Cardiac fibroblast (primary cell): ENCODE measurements at places on chromosomes 2 and 18.

- peak; percentile 61 for DNase-seq
These were observed 82.7 kb downstream of the ORC4 start for GRCh38 chr2:147937744-147938349.

- DNase-seq: no peak
These were observed 8.6 kb upstream of the IL36A start for GRCh38 chr2:112996635-112997034.

DNA sequence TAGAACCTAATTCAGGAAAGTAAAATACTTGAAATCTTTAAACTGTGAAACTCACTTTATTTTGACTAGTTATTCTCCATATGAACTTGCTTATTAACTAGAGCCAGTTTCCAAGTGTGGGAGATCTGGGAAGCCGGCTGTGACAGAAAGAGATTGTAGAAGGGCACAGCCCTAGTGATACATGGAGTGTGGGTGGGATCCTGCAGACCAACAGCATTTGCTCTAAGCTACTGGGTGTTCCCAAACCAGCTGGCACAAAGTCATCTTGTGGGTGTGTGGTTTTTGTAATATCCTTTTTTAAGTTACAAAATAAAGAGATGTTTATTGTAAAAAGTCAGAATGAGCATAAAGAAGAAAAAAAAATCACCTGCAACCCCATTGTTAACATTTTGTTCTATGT is 3.4 kb downstream of the DUSP19 start:
- peak; percentile 56 for DNase-seq

GRCh38 chr2:68366083-68366560 is 1.0 kb downstream of the PLEK start:
- DNase-seq: no peak

- no peak for DNase-seq
These were observed 8.3 kb downstream of the TBR1 start for GRCh38 chr2:161424394-161424769.

GRCh38 chr18:9569178-9569577 is 45.2 kb downstream of the PPP4R1 start:
- no peak for DNase-seq

GRCh38 chr18:10559553-10560451 is 34.0 kb downstream of the NAPG start:
- DNase-seq: no peak

DNA sequence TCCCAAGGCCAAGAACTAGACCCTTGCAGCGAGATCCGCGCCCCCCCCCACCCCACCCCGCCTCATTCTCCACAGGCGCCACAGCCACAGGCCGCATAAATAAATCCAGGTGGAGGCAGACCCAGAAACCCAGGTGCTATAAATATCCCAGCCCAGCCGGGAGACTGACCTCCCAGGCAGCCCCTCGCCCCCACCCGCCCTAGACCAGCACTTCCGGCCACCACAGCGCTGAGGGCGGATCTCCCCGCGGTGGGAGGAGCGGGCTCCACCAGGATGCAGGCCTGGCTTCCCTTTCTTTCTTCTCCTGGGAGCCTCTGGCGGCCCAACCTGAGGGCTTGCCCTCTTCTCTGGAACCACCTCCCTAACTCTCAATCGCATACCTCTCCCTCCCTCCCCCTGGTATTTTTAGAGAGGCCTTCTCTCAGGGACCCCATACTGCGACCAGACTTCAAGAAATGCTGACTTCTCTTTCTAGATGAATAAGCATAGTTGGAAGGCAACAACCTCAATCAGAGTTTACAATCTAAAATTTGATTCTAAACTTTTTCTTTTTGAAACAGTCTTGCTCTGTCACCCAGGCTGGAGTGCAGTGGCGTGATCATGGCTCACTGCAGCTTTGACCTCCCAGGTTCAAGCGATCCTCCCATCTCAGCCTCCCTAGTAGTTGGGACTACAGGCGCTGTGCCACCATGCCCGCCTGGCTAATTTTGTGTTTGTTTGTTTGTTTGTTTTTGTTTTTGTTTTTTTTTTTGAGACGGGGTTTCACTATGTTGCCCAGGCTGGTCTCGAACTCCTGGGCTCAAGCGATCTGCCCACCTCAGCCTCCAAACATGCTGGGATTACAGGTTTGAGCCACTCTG is 55.0 kb downstream of the PKDCC start:
- DNase-seq: peak; percentile 38

GRCh38 chr18:13120983-13121441 is 97.5 kb upstream of the LDLRAD4 start:
- peak; percentile 60 for DNase-seq

DNA sequence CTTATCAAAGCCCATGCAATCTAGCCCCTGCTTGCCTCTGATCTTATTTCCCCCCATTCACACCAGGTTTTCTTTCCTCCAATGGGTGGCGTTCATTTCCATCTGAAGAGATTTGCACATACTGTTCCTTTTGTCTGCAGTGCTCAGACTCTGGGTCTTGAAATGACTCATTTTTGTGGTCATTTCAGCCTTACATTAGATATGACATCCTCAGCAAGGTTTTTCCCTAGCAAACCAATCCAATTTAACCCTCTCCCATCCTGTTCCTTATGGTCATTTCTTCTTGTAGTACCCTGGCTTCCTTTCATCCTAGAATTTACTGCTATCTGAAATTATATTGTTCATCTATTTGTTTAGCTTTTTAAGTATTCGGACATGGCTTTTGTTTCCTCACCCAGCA is 42.5 kb upstream of the SCN1A start:
- peak; percentile 72 for DNase-seq

- no peak for DNase-seq
These were observed 83.0 kb downstream of the CMPK2 start for GRCh38 chr2:6782517-6783237.

GRCh38 chr2:174023591-174024523 is 58.7 kb upstream of the SP3 start:
- peak; percentile 95 for DNase-seq

DNA sequence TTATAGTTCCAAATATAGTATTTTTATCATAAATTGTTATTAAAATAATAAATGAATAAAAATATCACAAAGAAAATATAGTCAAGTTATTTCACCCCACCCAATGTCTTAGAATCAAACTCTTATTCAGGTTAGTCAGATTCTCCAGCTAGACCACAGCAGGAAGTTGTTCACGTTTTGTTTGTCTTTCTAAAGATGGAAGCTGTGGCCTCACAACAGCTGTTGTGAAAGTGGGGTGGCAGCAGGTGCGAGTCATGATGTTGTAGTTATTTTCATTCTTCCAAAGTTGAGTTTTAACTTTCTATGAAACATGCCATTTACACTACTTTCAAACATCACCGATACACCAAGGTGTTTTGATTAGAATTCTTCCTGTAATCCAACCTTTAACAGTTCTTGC is 272.9 kb downstream of the SLC8A1 start:
- DNase-seq: no peak

- DNase-seq: no peak
These were observed 146.5 kb downstream of the FAM210A start for GRCh38 chr18:13579874-13580273.

DNA sequence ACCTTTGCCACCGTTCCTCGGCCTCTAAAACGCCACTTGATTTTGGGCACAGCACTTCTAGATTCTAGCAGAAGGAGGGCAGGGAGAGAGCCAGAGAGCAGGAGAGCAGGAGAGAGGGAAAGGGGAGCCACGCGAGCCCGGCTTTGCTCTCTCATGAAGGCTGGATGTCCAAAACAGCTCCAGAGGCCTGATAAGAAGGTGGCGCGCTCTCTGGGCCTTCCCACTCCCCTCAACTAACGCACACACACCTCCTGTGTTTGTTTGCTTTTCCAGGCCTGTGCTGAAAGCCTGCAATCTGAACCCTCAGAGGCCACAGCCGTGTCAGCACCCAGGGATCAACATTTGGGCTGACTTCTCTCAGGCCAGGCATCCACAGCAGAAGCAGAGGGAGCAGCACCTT is 184.8 kb upstream of the SOX11 start:
- no peak for DNase-seq

GRCh38 chr2:205704127-205704741 is 21.9 kb downstream of the NRP2 start:
- peak; percentile 45 for DNase-seq

DNA sequence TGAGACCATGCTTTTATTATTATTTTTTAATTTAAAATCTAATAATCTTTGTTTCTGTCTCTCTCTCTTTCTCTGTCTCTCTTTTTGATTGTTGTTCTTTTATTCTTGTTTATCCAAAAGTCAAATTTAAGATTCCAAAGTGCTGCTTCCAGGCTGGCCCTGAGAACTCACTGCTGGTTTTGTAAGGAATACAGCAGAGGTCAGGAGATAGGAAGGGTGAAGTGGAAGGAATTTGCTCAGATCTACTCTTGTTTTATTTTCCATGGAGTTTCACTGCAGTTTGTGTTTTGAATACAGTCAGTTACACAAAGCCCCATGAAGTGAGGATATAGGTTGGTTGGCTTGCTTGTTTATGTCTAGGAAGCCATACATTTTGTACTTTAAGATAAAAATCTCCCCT is 168.1 kb downstream of the MIB1 start:
- DNase-seq: no peak

DNA sequence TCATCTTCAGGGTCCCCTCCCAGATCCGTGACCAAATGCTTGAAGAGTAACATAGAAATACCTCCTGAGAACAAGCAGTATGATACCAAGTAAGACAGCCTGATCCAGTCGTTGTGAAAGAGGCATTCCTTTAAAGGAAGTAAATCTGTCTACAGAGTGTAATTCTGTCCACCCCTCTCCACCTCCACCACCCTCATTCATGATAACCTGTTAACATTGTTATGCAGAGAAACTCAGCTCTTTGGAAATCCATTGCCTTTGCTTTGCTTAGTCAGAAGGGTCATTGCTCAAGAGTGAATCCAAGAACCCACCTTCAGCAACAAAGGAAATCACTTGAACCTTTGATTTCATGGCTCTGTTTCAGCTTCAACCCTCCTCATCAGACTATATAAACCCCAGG is 155.6 kb downstream of the CYP26B1 start:
- DNase-seq: no peak

GRCh38 chr2:27954771-27955383 is 64.3 kb downstream of the BABAM2 start:
- DNase-seq: peak; percentile 99

- no peak for DNase-seq
These were observed 488.7 kb downstream of the THSD7B start for GRCh38 chr2:137254052-137254451.

DNA sequence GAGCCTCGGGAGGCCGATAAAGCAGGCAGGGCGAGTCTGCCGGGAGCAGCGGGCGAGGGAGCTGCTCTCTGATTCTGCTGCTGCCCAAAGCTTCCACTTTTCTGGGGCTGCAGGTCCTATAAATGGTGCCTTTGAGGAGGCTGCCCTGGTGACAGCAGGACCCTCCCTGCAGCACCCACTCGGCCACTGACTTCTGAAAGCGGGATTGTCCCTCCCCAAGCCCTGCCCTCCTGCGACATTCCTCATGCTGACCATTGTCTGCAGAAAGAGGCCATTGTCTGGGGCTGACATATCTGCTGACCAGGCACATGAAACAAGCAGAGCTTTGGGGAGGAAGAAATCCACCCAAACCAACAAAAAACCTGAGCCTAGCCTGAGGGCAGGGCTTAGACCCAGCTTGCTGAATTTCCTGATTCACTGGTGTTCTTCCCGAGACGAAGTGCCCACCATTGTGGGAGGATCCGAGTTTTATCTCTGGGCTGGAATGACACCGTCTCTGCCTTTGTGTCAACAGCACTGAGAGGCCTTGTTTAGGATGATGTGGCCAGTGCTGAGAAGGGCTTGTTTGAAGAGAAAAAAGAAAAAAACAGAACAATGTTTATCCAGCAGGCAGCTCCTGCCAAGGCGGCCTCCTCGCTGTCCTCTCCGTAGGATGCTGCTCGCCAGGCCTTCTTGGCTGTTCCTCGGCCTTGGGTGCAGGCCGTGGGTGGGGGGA is 129.7 kb downstream of the MYCN start:
- DNase-seq: no peak

GRCh38 chr2:226891780-226892590 is 56.1 kb downstream of the RHBDD1 start:
- DNase-seq: peak; percentile 71

GRCh38 chr2:216743781-216744180 is 48.4 kb upstream of the IGFBP5 start:
- no peak for DNase-seq

DNA sequence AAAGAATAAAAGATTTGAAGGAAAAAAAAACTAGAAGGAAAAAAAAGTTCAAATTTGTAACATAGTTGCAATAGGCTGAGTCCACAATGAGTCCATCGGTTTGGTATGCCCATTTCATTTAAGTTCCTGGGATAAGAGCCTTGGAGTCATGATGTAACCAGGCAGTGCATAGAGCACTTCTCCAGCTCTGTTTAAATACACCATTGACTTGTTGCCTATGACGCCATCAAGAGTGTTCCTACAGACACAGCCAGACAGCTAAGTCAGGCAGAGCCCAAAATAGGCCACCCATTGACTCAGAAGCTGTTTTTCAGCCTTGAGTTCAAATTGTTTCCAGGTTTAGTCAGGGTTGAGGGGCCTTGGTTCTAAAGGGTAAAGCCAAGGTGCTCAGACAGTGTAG is 44.9 kb downstream of the SOCS6 start:
- peak; percentile 99 for DNase-seq

GRCh38 chr2:95391641-95392310 is 10.7 kb upstream of the FAHD2A start:
- no peak for DNase-seq
